Stimulated activated CD4-positive, alpha-beta T cell treated with anti-CD3 and anti-CD28 coated beads, Interleukin-1b, Interleukin-23, amount 100 ng/mL, for 48 hours (primary cell): ENCODE measurements at places on chromosomes 11 and 22.

GRCh38 chr22:41181349-41182241, 23.5 kb upstream of the L3MBTL2 start:
- DNase-seq: no peak

- no peak for DNase-seq
These were observed 61.1 kb downstream of the FDX1 start for GRCh38 chr11:110490886-110491285.

- no peak for DNase-seq
These were observed 143.3 kb downstream of the DLG2 start for GRCh38 chr11:85483861-85484260.

DNA sequence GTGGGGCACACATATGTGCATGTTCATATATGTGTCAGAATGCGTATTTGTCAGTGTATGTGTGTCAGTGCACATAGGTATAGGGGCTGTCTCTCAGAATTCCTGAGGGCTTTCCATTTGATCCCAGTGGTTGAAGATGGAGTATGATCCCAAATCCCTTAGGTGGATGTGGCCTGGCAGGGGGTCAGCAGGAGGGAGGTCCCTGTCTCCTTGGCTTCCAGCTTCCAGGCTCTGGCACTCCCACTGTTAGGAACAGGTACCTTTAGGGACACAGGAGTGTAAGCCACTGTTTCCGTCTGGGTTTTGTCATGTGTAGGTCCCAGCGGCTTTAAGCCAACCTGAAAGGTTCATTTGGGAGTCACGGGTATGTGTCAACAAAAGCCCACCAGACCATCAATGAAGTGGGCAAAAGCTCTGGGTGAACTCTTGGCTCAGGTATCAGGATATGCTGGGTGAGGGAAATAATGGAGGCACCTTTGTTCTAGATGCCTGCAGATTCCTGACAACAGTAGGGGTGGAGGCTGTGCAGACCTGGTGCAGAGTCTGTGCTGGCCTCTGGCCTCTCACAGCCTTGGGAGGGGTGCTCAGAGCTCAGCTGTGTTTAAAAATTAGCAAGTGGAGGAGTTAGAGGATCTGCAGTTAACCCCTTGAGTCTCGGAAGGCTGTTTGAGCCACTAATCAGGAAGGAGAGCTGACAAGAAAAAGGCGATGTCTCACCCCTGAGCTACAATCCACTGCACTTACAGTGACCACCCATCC, 9.0 kb downstream of the KCNQ1OT1 start:
- no peak for DNase-seq

GRCh38 chr22:41096841-41097240, 4.4 kb downstream of the EP300 start:
- DNase-seq: no peak

GRCh38 chr11:114348200-114349191, 51.8 kb downstream of the C11orf71 start:
- DNase-seq: no peak

DNA sequence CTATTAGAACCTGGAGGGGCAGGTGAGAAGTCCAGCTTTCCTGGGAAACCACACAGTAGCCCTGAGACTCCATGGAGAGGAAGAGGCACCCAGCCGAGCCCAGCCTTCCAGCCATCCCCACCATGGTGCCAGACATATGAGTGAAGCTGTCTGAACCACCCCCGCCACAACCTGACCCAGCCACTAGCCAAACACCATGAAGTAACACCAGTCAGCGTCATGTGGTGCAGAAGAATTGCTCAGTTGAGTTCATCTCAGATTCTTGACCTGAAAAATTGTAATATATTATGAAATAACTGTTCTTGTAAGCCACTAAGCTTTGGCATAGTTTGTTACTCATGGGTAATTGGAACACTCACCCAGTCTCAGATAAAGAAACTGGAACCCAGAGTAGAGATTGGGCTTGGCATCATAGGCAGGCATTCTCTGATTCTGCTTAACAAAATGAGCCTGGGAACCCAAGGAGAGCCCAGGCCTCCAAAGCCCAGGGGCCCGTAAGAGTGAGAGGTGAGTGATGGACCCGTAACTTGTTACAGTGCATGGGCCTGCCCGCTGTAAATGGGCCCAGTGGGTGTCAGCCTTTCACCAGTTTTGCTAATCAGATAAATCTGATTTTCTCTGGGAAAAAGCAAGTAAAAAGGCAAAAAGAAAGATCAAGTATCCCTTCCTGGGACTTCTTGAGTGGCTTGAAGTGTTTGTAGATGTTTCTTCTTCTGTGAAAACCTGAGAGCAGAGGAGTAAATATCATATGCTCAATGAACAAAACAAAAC, 305.5 kb downstream of the DDX10 start:
- DNase-seq: no peak

GRCh38 chr11:119126675-119127268, 5.4 kb downstream of the HINFP start:
- no peak for DNase-seq

GRCh38 chr11:2809854-2810253, 75.7 kb downstream of the CDKN1C start:
- DNase-seq: no peak

- no peak for DNase-seq
These were observed 39.1 kb downstream of the B3GAT1 start for GRCh38 chr11:134372961-134373360.

- DNase-seq: no peak
These were observed 48.5 kb downstream of the MS4A13 start for GRCh38 chr11:60563553-60564235.

DNA sequence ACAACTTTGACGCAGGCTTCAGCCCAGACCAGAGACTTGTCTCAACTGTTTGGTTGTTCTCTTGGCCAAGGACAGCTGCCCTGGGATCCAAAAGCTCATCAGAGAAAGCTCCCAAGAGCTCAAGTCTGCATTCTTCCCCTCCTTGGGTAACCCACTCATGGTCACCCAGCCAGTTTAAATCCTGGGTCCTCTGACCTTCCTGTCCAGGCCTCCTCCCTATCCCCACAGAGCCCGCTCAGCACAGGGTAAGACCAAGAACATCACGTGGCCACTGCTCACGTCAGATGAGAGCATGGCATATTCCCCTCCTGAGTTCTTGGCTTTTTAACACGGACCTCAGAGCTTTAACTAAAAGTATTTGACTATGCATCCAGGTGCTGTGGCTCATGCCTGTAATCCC, 25.8 kb downstream of the TSKU start:
- DNase-seq: no peak

DNA sequence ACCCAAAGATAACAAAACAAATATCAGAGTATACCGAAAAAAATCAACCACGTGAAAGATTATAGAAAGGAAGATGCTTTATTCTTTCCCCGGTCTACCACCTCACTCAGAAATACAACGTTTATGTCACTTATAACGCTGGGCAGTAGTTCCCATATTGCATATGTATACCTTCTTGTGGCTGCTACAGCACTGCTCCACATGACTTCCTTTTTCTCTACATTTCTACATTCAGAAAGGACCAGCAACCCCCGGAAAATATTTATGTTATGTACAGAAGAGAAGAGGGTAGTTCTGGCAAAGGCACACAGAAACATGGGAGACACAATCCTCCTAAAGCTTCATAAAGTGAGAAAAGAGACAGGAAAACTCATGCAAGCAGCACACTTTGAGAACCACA, 56.8 kb downstream of the MTMR2 start:
- no peak for DNase-seq
